ENCODE measurements at places on chromosomes 12 and 14. TPM values are rescaled to one million over a fixed set of nuclear protein-coding genes. Genes with fewer than 3 reads are reported as not detected.

The NT5DC3 gene
- 346 TPM for total RNA-seq

- no peaks in the 10 kb centered on the region for H3K27me3 ChIP-seq
- H3K4me3 ChIP-seq, result no peak overlapping the region
- no peaks in the 10 kb centered on the region for H3K36me3 ChIP-seq
- no peak for DNase-seq
These were observed 168.7 kb downstream of the AEBP2 start for GRCh38 chr12:19608039-19608438.

- H3K27ac ChIP-seq, result no peak overlapping the region
- H3K4me3 ChIP-seq, result no peak overlapping the region
- no peaks in the 10 kb centered on the region for H3K36me3 ChIP-seq
- peaks cover 96% of the 10 kb centered on the region for H3K27me3 ChIP-seq
- no peak for DNase-seq
These were observed 2.4 kb upstream of the PAX9 start for GRCh38 chr14:36659010-36659821.

The GPR137C gene
- total RNA-seq, result 0.55 TPM

GRCh38 chr12:39431797-39432196 lies 11.1 kb downstream of the KIF21A start:
- no peaks in the 10 kb centered on the region for H3K27me3 ChIP-seq
- no peak overlapping the region for H3K4me3 ChIP-seq
- no peaks in the 10 kb centered on the region for H3K4me1 ChIP-seq
- H3K27ac ChIP-seq, result no peak overlapping the region
- DNase-seq, result no peak

- no peak overlapping the region for H3K27ac ChIP-seq
- H3K27me3 ChIP-seq, result no peaks in the 10 kb centered on the region
- no peaks in the 10 kb centered on the region for H3K4me1 ChIP-seq
- DNase-seq, result no peak
- H3K36me3 ChIP-seq, result no peaks in the 10 kb centered on the region
These were observed 69.4 kb downstream of the ACSM4 start for GRCh38 chr12:7373226-7373625.

The AMN gene
- not detected for total RNA-seq

DNA sequence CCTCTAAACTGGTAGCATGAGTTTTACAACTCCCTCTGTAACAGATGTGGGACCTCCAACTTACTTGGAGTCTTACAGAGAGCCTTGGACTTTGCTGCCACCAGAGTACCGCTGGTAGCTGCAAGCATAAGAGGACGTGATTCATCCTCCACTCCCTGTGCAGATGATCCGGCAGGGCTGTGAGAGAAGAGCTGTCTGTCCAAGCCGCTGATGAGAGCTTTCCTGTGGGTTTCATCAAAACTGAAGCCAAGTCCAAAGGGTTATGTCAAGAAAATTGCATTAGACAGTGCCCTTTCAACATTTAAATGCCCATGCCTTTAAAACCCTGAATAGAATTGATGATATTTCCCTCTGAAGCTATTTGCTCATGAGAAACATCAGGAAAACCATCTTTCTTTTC lies 85.8 kb downstream of the LLPH start:
- H3K27ac ChIP-seq, result no peak overlapping the region
- DNase-seq, result no peak
- H3K36me3 ChIP-seq, result no peaks in the 10 kb centered on the region

The OR4E2 gene
- total RNA-seq, result not detected

- no peaks in the 10 kb centered on the region for H3K36me3 ChIP-seq
- no peaks in the 10 kb centered on the region for H3K27me3 ChIP-seq
- no peak for DNase-seq
- no peak overlapping the region for H3K4me3 ChIP-seq
- H3K4me1 ChIP-seq, result no peaks in the 10 kb centered on the region
These were observed 186.0 kb downstream of the PAH start for GRCh38 chr12:102730996-102731395.

The SMOC1 gene
- total RNA-seq, result not detected

The SMCO2 gene
- not detected for total RNA-seq

- no peaks in the 10 kb centered on the region for H3K4me1 ChIP-seq
- H3K27ac ChIP-seq, result no peak overlapping the region
- no peak overlapping the region for H3K4me3 ChIP-seq
- no peaks in the 10 kb centered on the region for H3K36me3 ChIP-seq
These were observed 244.1 kb downstream of the AEBP2 start for GRCh38 chr12:19683178-19683927.

DNA sequence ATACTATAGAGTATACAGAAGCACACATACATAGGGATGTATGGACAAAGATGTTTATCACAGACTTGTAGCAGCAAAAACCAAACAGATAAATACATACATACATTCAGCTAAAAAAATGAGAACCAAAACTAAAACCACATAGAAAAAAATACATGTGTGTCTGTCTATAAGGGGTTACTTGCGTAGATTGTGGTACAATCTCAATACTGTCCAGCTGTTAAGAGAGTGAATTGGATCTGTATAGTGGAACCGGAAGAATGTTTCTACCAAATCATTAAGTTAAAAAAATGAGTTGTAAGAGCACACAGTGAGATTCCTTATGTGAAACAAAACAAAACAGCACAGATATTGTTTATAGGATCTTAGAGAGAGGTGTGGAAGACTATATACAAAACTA lies 44.2 kb upstream of the DCD start:
- no peaks in the 10 kb centered on the region for H3K36me3 ChIP-seq
- no peaks in the 10 kb centered on the region for H3K27me3 ChIP-seq
- no peak overlapping the region for H3K27ac ChIP-seq
- no peak overlapping the region for H3K4me3 ChIP-seq

- peaks cover 3% of the 10 kb centered on the region for H3K4me1 ChIP-seq
- H3K36me3 ChIP-seq, result no peaks in the 10 kb centered on the region
- DNase-seq, result no peak
- peaks cover 24% of the 10 kb centered on the region for H3K27me3 ChIP-seq
- peak overlapping the region; percentile 41 for H3K27ac ChIP-seq
These were observed 482 bp downstream of the TMEM30B start for GRCh38 chr14:61280526-61281185.

GRCh38 chr12:89183985-89184435 lies 168.3 kb downstream of the DUSP6 start:
- DNase-seq, result peak; percentile 88
- H3K36me3 ChIP-seq, result no peaks in the 10 kb centered on the region
- H3K4me1 ChIP-seq, result peaks cover 5% of the 10 kb centered on the region
- H3K27me3 ChIP-seq, result no peaks in the 10 kb centered on the region
- H3K4me3 ChIP-seq, result no peak overlapping the region

The SLCO1C1 gene
- 0.83 TPM for total RNA-seq

The DNAJC22 gene
- 0.16 TPM for total RNA-seq

- H3K27ac ChIP-seq, result no peak overlapping the region
- no peak for DNase-seq
- H3K27me3 ChIP-seq, result no peaks in the 10 kb centered on the region
- H3K4me3 ChIP-seq, result no peak overlapping the region
- H3K4me1 ChIP-seq, result no peaks in the 10 kb centered on the region
- no peaks in the 10 kb centered on the region for H3K36me3 ChIP-seq
These were observed 996.2 kb upstream of the FLRT2 start for GRCh38 chr14:84533791-84534190.

- peak overlapping the region; percentile 51 for H3K27ac ChIP-seq
- peak overlapping the region; percentile 85 for H3K4me3 ChIP-seq
- no peaks in the 10 kb centered on the region for H3K27me3 ChIP-seq
- no peaks in the 10 kb centered on the region for H3K36me3 ChIP-seq
These were observed 7.2 kb upstream of the ANKRD9 start for GRCh38 chr14:102516531-102517391.

DNA sequence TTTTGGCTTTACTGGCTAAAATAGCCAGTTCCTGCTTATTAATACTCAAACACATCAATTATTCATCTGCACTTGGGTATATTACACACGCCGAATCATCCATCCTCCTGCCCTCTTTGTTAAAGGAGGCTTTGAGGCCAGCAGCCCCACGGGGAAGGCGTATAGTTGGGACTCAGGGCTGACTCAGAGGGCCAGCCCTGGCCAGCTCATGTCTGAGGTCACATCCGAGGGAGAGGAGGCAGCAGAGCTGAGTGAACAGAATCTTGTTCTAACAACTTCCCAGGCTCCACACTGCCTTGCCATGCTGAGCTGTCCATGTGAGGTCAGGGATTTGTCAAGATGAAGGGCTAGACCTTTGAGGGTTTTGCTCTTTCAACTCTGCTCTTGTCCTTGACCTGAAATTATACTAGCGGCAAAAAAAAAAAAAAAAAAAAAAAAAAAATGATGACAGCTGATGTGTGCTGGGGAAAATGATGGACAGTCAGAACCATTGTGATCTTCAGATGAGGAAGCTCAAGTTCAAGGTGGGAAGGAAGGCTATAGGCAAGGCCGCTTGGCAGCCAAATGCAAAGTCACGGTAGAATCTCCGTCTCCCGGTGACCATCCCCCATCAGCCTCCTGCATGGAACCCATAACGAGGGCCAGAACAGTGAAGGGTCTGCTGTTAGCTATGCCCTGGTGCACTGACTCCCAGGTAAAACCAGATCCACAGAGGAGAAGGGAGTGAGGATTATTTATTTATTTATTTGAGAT lies 12.5 kb upstream of the MARK3 start:
- no peaks in the 10 kb centered on the region for H3K36me3 ChIP-seq
- H3K4me1 ChIP-seq, result no peaks in the 10 kb centered on the region
- DNase-seq, result peak; percentile 37
- no peak overlapping the region for H3K4me3 ChIP-seq
- H3K27me3 ChIP-seq, result no peaks in the 10 kb centered on the region

GRCh38 chr14:28130610-28131284 lies 635.8 kb upstream of the FOXG1 start:
- no peak overlapping the region for H3K27ac ChIP-seq
- H3K27me3 ChIP-seq, result no peaks in the 10 kb centered on the region
- no peaks in the 10 kb centered on the region for H3K4me1 ChIP-seq
- no peaks in the 10 kb centered on the region for H3K36me3 ChIP-seq
- no peak overlapping the region for H3K4me3 ChIP-seq

- H3K27ac ChIP-seq, result no peak overlapping the region
- H3K36me3 ChIP-seq, result no peaks in the 10 kb centered on the region
- H3K4me3 ChIP-seq, result no peak overlapping the region
- DNase-seq, result no peak
These were observed 31.1 kb downstream of the APOBEC1 start for GRCh38 chr12:7634561-7634960.

The MYH7 gene
- not detected for total RNA-seq

- no peak for DNase-seq
- H3K4me1 ChIP-seq, result no peaks in the 10 kb centered on the region
- no peaks in the 10 kb centered on the region for H3K36me3 ChIP-seq
- H3K27ac ChIP-seq, result no peak overlapping the region
- H3K4me3 ChIP-seq, result no peak overlapping the region
These were observed 384.5 kb upstream of the CCDC196 start for GRCh38 chr14:66101662-66102061.
